Stimulated activated CD4-positive, alpha-beta T cell treated with anti-CD3 and anti-CD28 coated beads, Interleukin-12 subunit alpha, Interleukin-12 subunit beta, amount 100 ng/mL, for 4 hours (primary cell): ENCODE measurements at places on chromosomes 4 and X.

DNA sequence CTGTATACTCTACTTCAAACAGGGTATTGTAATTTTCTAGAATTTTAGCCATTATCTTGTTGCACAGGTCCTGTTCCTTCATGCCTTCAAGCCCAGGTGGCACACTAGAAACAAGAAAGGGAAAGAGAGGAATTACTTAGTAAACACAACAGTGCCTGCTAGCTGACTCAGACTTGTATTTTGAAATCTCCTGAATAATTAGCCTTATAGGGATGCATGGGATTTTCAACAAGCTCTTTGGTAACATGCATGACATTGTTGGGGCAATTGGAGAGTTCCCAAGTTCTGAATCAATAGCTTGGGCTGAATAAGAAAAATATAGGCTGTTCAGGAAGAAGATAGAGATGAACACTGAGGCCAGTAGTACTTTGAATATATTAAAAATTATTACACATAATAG is 118.8 kb downstream of the FAM13A start:
- no peak for DNase-seq

- no peak for DNase-seq
These were observed 95.9 kb downstream of the WDFY3 start for GRCh38 chr4:84870398-84871163.

- DNase-seq = no peak
These were observed 10.2 kb downstream of the TIGD2 start for GRCh38 chr4:89121387-89122068.

GRCh38 chr4:99843413-99843812 is 26.8 kb downstream of the DAPP1 start:
- no peak for DNase-seq

DNA sequence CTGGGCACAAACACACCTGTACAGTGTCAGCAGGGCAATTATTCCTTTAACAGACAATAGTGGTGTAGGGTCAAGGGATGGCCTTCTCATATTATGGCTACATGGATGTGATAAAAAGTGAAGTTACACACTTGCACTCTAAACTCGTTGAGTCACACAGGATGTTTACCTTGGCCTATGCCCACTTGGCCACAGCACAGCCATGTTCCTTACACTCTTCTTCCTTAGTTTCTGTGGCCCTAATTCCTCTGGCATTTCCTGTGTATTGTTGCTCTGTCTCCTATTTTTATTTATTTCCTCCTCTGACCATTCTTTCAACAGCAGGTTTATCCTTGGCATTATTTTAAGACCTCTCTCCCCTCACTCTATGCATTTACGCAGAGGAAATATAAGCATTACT is 86.8 kb upstream of the NPFFR2 start:
- no peak for DNase-seq

- no peak for DNase-seq
These were observed 58.2 kb downstream of the CWH43 start for GRCh38 chr4:49044270-49044669.

- DNase-seq = no peak
These were observed 110.6 kb downstream of the SH3KBP1 start for GRCh38 chrX:19776753-19777152.

DNA sequence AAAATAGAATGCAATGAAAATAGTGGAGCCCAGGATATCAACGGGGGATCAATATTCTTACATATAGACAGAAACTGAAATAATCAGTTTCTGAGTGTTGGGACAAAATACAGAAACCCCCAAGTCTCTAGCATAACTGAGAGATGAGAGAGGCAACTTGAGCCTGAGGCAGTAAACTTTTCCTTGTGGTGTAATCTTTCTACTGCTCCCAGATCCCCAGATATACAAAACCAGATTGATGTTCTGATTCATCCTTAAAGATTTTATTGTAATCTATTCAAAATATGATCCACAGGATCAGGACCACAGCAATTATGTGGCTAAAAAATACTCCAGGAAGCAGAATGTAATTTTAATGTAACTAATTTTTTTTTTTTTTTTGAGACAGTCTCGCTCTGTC is 2282.6 kb downstream of the ARAP2 start:
- DNase-seq = no peak

GRCh38 chr4:3036131-3036952 is 38.0 kb downstream of the HTT-AS start:
- no peak for DNase-seq

- no peak for DNase-seq
These were observed 107.3 kb downstream of the EFNB1 start for GRCh38 chrX:68936126-68936525.

- DNase-seq = no peak
These were observed 116.8 kb upstream of the UGT8 start for GRCh38 chr4:114481856-114482255.

DNA sequence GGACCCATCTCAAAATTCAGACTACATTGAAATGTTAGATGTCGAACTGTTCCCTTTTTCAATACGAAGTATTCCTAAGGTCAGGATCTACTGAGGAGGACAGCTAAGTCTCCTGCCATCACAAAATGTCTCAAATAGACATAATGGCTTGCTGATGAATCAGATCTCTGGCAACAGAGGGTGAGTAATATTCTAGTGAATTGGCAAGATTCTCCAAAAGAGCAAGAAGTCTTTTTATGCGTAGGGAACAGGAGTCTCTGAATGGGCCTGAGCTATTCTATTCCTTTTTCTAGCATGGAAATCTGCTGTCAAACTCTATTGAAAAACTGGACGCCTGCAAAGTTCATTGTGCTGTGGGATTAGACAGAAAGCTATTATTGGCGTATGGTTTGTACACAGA is 145.4 kb downstream of the FNIP2 start:
- DNase-seq = no peak

DNA sequence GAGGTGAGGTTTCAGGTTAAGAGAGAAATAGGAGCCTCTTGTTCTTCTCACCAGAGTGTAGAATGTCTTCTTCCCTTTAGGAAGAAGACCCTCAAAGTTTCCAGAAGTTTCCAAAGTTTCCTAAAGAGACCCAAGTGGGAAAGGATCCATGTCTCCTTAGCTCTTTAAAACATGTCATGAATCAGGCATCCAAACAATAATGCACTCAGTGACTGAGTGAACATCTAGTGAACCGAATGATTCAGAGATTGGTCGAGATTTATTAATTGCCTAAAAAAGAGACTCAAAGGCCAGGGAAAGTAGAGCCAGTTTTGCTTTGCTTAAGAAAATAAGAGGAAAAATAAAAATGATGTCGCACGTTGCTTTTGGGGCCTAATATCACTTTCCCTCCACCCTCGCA is 29.4 kb downstream of the FGF5 start:
- no peak for DNase-seq

DNA sequence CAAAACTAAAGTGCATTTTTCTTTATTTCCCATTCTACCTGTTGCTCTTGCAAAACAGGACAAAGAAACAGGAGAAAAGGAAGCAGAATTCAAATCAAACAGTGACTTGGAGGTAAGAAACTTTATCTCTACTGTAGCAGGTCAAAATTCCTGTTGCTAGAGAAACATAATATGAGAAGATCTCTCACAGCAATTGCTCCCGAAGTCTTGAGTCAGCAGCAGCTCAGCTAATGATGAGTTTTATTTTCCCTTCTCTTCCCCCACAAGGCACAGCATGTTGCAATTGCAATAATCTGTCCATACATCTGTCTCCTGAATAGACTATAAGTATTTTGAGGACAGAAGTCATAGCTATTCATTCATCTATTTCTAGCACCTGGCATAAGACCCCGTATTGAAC is 112.7 kb downstream of the CLNK start:
- DNase-seq = no peak

DNA sequence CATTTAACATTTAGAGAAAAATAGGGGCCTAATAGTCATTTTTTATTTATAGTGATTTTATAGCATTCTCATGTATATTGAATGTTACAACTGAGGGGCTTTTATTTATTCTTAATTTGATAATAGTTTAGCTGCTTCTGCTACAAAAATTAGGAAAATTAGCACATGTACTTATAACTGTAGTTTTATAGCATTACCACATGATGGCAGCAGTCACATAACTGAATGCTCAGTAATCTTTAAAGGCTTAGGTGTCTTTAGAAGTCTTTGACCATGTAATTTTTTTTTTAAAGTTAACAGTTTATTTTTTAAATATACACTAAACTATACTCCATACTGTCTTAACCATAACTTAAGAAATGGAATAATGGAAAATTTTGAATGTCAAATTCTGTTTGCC is 136.6 kb downstream of the STAG2 start:
- DNase-seq = no peak

GRCh38 chr4:184066584-184067300 is 150.9 kb downstream of the ENPP6 start:
- no peak for DNase-seq

- no peak for DNase-seq
These were observed 172.9 kb downstream of the PRDM5 start for GRCh38 chr4:120749445-120750151.

GRCh38 chr4:143437937-143438336 is 75.6 kb upstream of the SMARCA5 start:
- DNase-seq = no peak
